NCI-H526 treated with DMSO at 0.1 percent for 48 hours (cell line): ENCODE measurements at places on chromosomes 11 and 22.

DNA sequence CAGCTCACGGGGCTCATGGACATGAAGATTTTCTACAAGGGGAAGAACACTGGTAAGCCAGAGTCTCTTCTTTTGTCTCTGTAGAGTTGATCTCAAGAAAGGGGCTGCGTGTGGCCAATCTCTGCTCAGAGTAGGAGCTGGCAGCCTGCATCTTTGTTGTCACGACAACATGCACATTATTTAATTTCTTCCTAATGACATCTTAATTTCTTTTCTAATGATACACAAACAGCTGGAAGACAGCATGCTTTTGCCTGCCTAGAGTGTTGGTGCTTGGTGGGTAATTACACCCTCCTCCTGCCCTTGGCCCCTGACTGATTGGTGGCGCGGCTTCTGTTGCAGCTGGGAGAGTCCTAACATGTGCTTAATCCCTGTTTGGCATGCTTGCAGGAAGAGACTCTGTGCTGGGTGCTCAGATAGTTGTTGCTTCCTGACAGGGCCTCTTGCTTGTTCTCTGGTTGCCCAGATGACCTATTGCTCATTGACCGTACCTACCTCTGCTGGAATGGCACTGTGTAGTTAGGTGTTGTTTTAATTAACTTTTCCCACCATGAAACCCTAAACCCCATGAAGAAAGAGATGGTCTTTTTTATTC lies 106.9 kb upstream of the SORL1-AS1 start:
- DNase-seq: no peak

- no peak for DNase-seq
Observed at GRCh38 chr22:22772883-22773282, 114.7 kb upstream of the IGLL5 start.

DNA sequence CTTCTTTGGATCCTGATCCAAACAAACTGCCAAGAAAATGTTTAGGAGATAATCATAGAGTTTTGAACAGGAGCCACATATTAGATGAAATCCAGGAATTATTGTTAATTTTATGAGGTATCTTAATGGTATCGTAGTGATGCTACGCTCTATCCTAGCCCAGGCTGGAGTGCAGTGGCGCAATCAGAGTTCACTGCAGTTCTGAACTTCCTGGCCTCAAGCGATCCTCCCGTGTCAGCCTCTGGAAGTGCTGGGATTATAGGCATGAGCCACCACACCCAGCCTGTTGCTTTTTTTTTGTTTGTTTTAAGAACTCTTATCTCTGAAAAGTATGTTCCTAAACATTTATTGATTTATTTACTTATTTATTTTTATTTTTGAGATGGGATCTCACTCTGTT lies 2.4 kb downstream of the GSTT4 start:
- no peak for DNase-seq

- no peak for DNase-seq
Observed at GRCh38 chr22:50074056-50074455, 11.2 kb downstream of the MLC1 start.

- DNase-seq: no peak
Observed at GRCh38 chr11:72309074-72309598, 65.2 kb upstream of the PHOX2A start.

GRCh38 chr22:38973289-38974169 lies 8.6 kb upstream of the APOBEC3B start:
- no peak for DNase-seq

DNA sequence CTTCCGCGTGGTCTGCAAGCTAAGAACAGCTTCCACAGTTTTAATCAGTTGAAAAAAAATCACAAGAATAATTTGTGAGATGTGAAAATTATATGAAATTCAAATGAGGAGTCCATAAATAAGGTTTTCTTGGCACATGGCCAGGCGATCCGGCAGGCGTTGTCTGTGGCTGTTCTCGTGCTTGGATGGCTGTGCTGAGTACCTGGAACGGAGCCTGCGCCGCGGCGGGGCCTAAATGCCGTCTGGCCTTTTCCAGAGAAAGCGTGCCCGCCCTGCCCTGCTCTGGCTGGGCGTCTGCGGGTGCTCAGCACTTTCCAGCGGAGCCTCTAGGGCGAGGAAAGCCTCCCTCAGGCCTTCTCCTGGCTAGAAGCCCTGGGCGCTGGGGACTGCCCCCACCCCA lies 41.8 kb downstream of the OSBPL5 start:
- DNase-seq: peak; percentile 20

GRCh38 chr22:37862570-37863325 lies 13.5 kb downstream of the EIF3L start:
- no peak for DNase-seq

GRCh38 chr11:76159303-76159937 lies 46.9 kb downstream of the WNT11 start:
- no peak for DNase-seq

- DNase-seq: no peak
Observed at GRCh38 chr11:44765676-44766075, 38.9 kb downstream of the TSPAN18 start.

DNA sequence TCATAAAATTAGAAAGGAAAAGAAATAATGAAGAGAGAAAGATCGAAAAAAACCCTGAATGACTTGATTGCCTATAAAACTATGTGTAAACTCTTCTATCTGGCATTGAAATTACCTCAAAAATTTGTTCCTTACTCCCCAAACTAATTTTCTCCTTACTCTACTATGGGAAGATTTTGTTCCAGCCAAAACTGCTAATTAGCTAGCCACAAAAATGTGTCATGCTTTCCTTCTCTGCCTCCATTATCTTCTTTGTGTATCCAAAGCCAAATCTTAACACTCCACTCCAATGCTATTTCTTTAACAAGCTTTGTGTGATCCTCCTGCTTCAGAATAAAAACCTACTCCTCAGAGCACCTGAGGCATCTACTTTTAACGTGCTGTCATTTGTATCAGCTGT lies 831.2 kb downstream of the METTL15 start:
- DNase-seq: no peak

- no peak for DNase-seq
Observed at GRCh38 chr11:34940026-34940677, 23.7 kb downstream of the PDHX start.

DNA sequence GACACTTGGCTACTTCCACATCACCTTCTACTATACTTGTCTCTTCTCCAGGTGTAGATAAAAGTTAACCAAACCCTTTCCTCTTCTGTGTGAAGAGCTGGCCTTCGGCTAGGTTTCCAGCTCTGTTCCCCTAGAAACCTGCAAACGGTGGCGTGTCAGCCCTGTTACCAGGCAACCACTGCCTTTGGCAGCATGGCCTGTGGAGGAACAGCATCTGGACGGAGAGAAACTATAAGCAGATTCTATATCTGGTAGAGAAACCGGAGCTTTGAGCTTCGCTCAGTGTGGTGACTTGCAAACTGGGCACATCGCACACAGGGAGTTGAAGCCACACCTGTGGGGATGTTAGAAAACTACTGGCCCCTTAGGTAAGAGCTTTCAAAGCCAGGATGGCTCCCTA lies 35.9 kb downstream of the ARAP1 start:
- no peak for DNase-seq

GRCh38 chr11:10443152-10443551 lies 11.9 kb upstream of the AMPD3 start:
- DNase-seq: no peak
